Epithelial cell of prostate (primary cell): ENCODE measurements at places on chromosomes 3 and 15.

GRCh38 chr15:60894347-60894746 is 334.8 kb downstream of the RORA start:
- DNase-seq = no peak

DNA sequence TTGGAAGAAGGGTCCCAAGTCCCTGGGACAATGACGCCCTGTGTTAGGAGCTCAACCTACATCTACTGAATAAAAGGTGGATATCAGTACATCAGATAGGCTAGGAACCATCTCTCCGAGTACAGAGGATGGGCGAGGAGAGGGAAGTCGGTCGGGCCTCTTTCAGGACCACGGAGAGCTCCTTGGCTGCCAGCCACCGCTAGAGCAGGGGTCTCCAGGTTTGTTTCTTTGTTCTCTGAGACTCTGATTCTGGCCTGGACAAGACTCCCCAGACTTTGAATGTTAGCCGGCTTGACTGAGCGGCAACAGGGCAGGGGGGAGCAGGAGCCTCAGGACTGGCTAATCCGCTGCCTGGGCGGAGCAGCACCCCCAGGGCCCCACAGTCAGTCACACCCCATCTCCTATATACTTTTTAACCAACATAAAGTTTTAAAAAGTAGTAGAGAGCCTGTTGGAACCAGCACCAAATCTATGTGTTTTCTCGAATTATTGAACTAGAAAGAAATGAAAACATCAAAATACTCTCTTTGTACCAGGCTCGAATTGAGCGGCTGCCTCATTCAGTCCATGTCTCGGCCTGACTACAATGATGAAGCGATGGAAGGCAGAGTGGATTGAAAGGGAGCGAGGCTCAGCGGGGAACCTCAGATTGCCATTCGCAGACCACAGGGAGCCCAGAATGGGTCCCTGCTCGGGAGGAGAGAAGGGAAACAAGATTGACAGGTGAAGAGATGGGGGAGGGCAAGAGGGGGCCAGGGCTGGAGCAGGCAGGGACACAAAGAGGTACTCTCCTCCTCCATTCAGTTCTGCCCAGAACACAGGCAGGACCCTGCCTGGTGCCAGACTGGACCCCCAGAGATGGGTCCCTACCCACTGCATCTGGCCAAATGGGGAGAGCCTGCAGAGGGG is 131.6 kb downstream of the TPRA1 start:
- no peak for DNase-seq

GRCh38 chr3:55309336-55309735 is 177.8 kb downstream of the WNT5A start:
- no peak for DNase-seq

- no peak for DNase-seq
These were observed 617.4 kb downstream of the SI start for GRCh38 chr3:164460851-164461250.

DNA sequence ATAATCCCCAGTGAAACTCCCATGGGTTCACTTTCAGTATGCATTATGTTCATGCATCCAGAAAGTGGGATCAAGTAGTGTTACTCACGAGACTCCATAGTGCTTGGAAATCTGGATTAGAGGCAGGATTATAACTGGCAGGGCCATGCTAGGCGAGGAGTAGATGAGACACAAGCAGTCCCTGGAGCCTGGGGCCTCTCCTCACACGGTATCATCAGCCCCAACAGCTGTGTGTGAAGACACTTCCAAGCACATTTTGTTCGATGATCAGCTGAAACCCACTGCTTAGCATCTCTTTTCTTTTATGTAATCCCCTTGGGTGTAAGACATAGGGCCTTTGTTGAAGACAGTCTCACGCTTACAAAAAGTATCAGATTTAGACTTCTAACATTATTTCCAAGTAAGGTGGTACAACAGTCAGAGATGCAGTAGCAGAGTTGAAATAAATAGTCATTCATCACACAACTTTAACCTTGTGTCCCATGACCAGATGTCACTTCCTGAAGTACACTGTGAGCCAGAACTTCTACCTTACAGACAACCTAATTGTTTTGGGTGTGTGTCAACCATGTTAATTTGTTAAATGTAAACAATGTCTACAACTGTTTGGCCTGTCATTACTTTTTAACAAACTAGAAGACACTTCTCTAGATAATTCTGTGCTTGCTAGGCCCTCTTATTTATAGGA is 116.9 kb downstream of the GADL1 start:
- no peak for DNase-seq

DNA sequence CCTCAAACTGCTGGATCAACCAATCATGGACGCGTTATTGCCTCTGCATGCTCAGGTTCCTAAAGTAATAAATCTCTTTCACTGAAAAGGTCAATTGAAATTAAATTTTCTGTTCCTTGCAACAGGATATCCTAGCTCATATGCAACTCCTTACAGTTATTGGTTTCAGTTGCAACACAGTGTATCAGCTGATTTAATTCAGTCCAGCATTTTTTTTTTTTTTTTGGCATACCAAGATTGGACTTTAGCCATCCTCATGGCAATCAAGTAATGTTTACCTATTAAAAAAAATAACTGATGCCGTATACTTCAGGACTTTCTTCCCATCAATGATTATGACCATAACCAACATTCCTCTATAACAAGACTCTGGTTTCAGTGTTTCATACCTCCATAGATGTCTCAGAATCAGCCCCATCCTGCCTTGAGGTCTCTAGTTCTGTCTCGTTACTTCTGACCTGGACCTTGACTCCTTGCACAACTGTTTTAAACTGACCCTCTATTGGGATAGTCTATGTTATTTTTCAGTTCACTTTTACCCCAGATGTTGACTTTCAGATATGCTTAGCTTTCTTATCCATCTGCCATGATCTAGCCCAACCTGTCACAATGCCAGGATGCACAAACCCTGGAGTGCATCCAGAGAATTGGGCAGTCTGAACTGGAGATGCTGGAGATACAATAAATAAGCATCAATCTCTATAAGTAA is 265.0 kb upstream of the GADL1 start:
- DNase-seq = no peak

GRCh38 chr3:33312361-33312760 is 35.1 kb downstream of the FBXL2 start:
- no peak for DNase-seq

- no peak for DNase-seq
These were observed 159.1 kb upstream of the NANOGP8 start for GRCh38 chr15:35244227-35244626.

- no peak for DNase-seq
These were observed 5.2 kb upstream of the CPLX3 start for GRCh38 chr15:74821091-74821789.

GRCh38 chr15:74613089-74613952 is 2.3 kb upstream of the CLK3 start:
- no peak for DNase-seq

DNA sequence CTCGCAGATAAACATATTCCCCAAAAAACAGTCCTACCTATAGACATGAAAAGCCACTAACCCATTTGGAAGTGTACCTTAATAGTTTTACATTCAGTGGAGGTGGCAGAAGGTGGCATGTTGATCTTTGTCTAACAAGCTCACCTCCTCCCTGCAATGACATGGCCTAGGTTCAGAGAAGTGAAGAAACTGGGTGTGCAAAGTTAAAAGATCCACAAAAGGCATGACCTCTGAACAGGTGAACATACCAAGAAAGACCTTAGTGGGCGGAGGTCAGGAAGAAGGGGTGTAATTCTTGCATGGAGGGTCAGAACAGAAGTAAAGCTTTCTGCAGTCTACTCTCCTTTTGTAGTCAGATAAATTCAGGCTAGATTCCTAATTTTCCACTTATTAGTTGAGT is 822 bp downstream of the MRPL3 start:
- no peak for DNase-seq

GRCh38 chr3:197300361-197300760 is 1.9 kb upstream of the DLG1 start:
- no peak for DNase-seq

- DNase-seq = no peak
These were observed 4.3 kb upstream of the TIPARP start for GRCh38 chr3:156670077-156670476.

GRCh38 chr15:63597038-63597790 is at the start of gene FBXL22:
Gene FBXL22 (plus strand): TSS chr15:63597387. CDS start chr15:63597393, 6 bp downstream.
- no peak for DNase-seq

GRCh38 chr3:115423170-115423569 is 200.1 kb upstream of the GAP43 start:
- DNase-seq = no peak

DNA sequence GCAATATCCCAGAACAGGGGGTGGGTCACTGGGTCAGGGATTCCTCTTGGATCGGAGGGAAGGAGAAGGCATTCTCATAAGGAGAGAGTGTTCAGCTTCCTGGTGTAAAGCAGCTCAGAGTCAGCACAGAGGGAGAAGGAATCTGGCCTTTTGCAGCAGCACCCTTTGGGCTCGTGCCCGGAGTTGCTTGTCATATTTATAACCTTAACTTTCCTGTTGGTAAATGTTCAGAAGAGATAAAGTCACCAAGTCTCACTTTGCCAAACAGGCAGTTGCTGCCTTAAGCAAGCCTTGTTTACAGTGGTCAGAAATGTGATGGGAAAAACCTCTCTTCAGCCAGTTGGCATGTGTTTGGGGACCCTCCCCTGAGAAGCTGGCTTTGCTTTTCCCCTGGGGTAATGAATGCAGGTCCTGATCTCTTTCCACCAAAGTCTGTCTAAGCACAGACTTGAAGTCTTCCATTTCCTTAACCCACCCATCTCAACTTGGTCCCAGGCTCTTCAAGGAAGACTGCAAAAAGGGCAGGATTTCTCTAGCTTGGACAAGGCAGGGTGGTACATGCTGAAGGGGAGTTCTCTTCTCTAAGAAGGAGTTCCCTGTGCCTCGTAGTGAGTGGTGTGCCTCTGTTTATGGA is 206.9 kb upstream of the BHLHE40 start:
- DNase-seq = peak; percentile 22

DNA sequence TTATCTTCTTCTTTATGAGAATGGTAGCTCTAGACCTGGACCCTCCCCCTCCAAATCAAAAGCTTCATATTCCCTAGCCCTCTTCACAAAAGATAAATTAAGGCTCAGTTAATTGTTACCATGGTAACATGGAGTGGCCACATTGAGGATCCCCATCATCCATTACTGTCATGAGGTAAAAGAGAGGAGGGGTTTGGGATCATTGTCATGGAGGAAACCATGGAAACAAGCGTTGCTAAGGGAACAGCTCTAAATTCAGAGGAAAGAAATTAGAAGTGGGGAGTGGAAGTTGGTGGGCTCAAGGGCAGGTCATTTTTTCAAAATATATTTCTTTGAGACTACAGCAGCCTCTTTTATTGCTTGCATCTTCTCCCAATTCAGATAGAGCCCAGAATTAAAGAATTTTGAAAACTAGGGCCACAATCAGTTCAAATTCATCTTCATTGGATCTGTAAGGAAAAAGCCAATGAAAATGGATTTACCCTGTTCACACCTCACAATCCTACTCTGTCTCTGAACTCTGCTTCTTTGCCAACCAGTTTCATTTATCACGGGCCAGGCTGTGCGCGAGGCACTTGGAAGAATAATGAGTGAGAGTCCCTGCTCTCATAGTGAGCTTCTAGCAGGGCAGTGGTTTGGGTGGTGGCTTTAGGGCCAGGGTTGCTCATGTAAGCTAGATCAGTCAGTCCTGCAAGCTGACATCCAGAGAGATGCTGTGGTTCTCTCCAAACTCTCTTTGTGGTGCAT is 11.6 kb upstream of the AEN start:
- DNase-seq = no peak

DNA sequence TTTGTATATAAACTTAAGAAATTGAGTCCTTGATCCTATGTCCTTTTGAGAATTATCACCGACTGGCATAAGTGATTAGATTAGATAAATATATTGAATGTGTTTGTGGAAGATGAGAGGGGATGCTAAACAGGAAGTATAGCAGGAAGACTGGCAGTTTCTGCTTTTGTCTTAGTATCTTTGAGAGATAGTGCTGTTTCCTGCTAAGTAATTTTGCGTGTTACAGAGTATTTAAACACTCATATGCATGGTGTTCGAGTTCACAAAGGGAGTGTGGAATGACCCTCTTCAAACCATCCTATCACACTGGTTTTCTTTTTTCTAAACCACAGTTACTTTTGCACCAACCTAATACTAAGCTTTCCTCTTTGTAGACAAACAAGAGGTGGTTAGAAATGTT is 106.0 kb downstream of the KLHL25 start:
- no peak for DNase-seq

- no peak for DNase-seq
These were observed 1.1 kb downstream of the SH2D7 start for GRCh38 chr15:78093242-78094020.

GRCh38 chr15:66483131-66483566 is 14.4 kb downstream of the SNAPC5 start:
- no peak for DNase-seq

DNA sequence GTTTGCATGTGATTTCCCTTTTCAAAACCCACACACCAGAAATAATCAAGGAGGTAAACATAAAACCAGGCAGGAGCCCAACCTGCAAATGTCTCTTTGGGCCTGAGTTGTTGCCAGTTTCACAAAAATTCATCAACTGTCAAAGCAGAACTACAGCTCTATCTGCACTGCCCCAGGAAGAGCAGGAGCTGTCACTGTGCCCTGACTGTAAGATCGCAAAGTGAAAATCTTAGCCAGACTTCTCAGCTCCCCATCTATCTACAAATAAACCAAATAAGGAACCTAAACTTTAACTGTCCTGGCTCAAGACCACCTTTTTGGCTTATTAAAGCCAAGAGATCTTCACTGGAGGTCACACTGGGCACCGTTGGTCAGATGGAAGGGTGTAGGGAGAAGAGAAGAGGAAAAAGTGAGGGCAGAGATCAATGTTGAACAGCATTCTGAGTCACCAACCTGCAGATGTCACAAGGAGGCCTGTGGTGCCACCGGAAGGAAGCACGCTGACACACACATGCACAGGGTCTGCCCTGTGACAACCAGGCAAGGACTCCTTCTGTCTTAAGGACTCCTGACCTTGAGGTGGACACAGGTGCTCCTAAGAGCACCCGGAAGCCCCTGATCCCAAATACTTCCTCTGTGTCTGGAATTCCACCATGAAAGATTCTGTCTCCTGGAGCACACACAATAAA is 58.7 kb downstream of the RPN1 start:
- no peak for DNase-seq

DNA sequence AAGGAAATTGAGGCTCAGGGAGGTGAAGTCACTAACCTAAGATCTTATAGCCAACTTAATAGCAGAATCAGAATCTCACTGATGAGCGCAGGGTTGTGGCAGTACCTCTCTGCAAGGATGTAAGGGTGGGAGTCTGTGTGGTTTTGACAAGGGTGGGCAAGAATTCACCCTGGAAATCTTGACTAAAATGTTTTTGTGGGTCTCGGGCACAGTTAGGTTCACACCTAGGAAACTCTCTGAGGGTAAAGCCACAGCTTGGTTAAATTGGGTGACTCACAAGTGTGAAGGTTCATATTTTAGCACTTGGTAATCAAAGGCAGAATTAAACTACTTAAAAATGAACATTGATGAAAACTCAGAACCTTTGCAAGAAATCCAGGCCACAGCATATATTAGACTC is 178.2 kb upstream of the EOMES start:
- DNase-seq = no peak
